NCI-H1092 (cell line): ENCODE measurements at places on chromosomes 5 and 9.
A peak's percentile ranks its signal among the peaks of the same experiment; 100 is the strongest.

- DNase-seq: no peak
Observed at GRCh38 chr9:6413365-6414246, 607 bp downstream of the UHRF2 start.

- no peak for DNase-seq
Observed at GRCh38 chr5:93586736-93587596, 3.9 kb downstream of the NR2F1 start.

- DNase-seq: peak; percentile 62
Observed at GRCh38 chr5:3393920-3394597, 201.6 kb upstream of the IRX1 start.

DNA sequence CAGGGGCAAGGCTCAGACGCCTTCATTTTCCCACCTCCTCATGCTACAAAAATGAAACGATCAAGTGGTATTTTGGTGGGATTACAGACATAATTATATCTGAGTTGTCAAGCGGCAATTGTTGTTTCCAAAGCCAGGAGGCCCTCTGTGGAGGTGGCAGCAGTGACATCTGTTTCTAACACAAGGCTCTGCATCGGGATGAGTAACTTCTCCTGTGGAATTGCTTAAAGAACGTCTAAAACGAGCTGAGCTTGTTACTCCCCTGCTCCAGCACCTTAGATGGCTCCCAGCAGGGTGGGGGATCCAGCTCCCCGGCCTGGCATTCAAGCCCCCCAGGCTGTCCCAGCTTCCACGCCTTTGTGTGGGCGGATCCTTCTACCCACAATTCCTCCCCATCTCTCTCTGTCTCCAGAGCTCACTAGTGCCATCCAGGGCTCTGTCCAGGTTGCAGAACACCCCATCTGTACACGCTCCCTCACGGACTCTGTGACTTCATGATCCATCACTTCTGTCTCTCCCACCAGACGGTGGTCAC is 36.8 kb downstream of the DAB2IP start:
- no peak for DNase-seq

GRCh38 chr9:102499468-102499867 is 495.7 kb upstream of the CYLC2 start:
- DNase-seq: no peak

DNA sequence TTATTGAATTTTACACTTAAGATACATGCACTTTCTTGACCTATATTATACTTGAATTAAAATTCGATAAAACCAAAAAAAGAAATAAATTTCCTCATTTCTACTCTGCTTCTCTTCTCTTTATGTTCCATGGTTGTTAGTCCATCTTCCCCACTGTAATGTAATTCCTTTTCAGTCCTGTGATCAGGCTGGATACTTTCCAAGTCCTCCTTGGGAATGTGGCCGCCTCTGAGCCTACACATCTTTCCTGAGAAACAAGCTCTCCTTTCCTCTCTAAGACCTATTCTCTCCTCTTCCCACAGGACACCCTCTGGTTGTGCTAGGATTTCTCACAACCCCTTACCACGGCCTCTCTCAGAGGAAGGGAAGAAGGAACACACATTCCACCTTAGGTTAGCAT is 285.1 kb downstream of the DNAH5 start:
- DNase-seq: no peak
